Cardiac muscle cell (in vitro differentiated cells and primary cell): ENCODE measurements at places on chromosomes 5 and 9.

DNA sequence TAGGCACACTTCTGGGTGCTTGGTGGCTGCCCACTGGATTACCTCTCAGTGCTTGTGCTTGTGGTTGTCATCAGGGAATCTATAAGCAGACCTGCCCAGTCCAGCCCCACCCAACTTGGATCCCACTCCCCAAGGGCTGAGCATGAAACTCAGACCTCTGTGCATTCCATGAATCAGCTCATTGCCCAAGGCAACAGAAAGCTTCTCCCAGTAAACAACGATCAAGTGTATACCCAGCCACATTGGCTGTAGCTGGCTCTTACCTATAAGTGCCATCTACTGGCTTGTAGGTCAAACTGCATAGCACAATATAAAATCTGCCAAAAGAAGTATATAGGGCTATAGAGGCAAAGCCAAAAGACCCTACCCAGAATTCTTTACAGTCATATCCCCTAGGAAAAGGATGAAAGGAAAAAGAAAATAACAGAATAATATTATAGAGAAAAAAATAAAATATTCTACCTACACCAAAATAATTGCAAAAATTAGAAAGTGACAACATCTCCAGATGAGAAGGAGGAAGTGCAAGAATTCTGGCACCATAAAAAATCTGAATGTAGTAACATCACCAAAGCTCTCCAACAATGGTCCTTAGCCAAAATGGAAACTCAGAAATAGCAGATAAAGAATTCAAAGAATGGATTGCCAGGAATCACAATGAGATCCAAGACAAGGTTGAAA is 321.0 kb upstream of the TRPC7 start:
- peak; percentile 44 for DNase-seq

DNA sequence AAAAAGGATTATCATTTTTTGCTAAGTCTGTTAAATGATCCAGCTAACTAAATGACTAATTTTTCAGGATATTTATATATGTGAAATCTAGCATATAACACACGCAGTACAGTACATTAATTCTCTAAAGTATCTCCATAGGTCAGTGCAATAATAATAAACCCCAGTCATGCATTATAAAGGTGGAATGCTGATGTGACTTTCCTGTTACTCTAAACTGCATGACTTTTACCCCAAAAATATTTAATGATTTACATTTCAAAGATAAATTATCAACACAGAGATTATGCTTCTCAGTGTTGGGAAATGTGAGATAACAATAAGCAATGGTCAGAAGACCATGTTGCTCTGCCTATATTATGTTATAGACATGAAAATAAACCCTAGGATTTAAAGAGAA is 34.1 kb upstream of the PAM start:
- no peak for DNase-seq

DNA sequence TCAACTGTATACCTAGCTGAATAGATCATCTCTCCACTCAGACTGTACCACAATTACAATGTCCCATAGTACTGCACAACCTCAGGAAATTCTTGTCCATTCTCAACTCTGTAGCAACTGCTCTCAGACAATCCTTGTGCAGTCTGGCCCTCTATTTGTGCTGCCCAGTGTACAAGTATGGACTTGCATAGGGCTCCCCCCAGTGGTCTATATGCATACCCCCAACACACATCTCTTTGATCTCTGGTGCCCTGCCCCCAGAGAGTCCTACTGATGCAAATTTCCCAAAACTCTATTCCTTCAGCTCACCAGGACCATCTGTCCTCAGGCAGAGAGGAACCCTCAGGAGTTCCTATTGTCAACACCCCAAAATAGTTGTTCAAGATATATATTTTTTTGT is 205.3 kb downstream of the SLCO4C1 start:
- no peak for DNase-seq

- DNase-seq: no peak
Observed at GRCh38 chr9:36729906-36730305, 157.2 kb downstream of the MELK start.

- no peak for DNase-seq
Observed at GRCh38 chr9:33043671-33044070, 18.6 kb downstream of the DNAJA1 start.

- DNase-seq: no peak
Observed at GRCh38 chr5:115024922-115025321, 144.8 kb downstream of the TRIM36 start.

DNA sequence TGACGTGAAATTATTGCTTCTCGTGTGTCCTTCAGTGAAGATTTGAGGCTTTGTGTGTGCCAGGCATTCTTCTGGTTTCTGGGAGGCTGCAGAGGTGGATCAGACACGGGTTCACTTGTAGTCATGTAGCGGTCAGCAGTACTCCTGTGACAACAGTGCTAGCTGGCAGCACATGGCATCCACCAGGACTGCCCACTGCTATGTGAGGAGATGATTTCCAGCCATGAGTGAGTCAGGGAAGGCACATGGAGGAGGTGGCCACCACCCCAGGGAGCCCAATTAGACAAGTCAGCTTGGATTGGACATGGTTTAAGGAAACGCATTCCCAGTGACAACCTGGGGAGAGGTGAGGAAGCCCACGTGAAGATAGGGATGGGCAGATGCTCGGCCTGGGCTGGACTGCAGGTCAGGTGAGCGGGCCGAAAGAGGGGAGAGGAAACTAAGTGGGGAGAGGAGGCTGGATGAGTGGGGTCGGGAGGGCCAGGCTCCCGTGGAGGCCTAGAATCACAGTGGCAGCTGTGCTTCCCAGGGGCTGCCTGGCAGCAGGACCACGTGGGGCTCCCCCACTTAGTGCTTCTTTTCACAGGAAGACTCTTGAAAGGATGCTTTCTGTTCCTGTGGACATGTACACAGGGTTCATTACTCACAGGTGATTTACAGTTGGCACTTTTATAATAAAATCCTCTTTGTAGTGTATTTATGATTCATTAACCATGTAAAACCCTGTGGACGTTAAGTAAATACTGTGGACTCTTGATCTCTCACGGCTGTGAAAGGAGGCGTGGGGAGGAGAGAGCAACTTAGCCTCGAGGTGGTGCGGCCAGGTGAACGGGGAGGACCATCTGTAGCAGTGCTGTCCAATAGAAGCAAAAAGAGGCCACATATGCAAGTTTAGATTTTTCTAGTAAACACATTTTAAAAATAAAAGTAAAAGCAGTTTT is 80.0 kb upstream of the OTULINL start:
- no peak for DNase-seq

- DNase-seq: no peak
Observed at GRCh38 chr5:110150199-110150598, 460.5 kb downstream of the MAN2A1 start.

DNA sequence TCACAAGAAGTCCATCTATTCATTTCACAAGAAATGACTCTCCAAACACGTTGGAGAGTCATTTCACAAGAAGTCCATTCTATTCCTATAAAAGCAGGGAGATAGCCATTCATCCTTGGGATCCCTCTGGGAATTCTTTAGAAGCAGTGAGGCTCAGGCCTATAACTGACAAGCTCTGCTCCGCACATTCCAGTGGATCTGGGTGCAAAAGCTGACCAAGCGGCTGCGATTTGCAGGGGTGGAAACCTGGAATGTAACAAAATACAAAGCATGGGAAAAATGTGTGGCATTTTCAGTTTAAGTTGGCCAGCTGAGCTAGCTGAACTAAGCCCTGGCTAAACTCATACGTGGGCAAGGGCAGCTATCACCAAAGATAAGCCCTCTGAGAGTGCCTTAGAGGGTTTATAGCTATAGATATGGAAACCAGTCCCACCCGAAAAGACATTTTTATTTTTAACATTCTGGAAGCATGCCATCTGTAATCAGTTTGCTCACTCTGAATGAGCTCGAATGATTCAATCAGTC is 8.7 kb downstream of the TAS2R1 start:
- peak; percentile 92 for DNase-seq

GRCh38 chr9:5879419-5880181 is 11.1 kb upstream of the MLANA start:
- peak; percentile 77 for DNase-seq

DNA sequence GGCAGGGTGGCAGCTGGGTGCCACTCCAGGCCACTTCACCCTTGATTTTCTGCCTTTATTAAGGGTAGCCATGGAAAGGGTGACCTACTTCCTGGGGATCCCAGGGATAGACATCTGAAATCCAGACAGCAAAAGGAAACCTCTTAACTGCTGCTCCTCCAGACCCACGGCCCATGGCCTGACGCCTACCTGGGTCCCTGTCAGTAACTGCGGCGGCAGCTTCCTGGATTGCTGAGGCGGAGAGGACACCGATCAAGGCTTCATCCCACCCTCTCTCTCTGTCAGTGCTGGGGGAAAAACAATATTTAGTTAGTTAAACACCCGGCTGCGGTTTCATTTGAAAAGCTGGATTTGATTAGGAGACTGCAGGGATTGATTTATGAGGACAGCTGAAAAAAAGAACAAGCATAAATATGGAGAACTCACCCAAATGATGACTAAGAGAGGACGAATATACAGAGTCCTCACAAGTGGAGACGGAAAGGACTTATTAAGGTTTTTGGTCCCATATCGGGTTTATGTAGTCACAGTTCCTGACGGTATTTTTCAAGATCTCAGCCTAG is 158.7 kb upstream of the KLF4 start:
- DNase-seq: no peak

GRCh38 chr5:56302027-56302426 is 68.9 kb upstream of the ANKRD55 start:
- no peak for DNase-seq

GRCh38 chr9:76567086-76567485 is 108.1 kb downstream of the GCNT1 start:
- DNase-seq: no peak

- peak; percentile 18 for DNase-seq
Observed at GRCh38 chr9:17611342-17611741, 32.5 kb downstream of the SH3GL2 start.

GRCh38 chr5:83099001-83099400 is 21.7 kb downstream of the XRCC4 start:
- peak; percentile 32 for DNase-seq

- peak; percentile 95 for DNase-seq
Observed at GRCh38 chr5:73938280-73938937, 312.4 kb downstream of the ARHGEF28 start.

DNA sequence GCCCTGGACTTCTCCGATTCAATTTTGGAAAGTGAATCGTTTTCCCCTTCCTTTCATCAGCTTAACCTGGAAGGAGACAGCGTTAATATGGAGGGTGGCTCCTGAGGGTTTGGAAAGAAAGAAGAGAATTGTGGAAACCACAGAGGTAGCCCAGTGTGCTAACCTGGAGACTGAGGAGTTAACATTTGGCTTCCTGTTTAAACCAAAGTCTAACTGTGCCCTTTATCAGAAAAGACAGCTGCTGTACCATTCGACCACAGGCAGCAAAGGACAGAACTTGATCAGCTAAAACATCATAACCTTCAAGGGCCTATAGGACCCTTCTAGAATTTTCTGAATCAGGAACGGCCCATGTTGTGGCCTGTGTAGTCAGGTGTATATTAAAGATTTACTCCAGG is 735 bp downstream of the IDNK start:
- peak; percentile 13 for DNase-seq

GRCh38 chr5:93782978-93783377 is 41.6 kb upstream of the POU5F2 start:
- no peak for DNase-seq

- no peak for DNase-seq
Observed at GRCh38 chr9:134855231-134855899, 25.2 kb upstream of the FCN2 start.

DNA sequence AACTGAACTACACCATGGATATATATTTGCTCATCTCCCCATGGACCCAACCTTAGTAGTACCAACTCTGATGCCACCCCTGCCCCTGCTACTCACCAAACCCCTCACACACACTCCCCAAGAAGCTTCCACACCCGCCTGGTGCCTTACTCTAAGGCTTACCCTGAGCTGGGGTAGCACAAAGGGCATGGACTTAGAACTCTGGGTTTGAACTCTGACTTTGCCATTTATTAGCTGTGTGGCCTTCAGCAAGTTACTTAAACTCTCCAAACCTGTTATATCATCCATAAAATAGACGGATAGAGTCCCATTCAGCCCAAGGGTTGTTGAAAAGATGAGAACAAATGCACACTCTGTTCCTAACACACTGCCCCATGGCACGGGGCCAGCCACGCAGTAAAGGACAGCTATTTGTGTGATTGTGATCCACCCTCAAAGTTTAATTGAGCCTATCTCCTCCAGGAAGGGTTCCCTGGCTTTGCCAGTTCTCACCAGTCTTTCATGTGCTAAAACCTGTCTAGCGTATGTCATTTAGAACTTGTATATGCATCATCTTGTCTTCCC is 111.0 kb downstream of the KLHL3 start:
- no peak for DNase-seq

DNA sequence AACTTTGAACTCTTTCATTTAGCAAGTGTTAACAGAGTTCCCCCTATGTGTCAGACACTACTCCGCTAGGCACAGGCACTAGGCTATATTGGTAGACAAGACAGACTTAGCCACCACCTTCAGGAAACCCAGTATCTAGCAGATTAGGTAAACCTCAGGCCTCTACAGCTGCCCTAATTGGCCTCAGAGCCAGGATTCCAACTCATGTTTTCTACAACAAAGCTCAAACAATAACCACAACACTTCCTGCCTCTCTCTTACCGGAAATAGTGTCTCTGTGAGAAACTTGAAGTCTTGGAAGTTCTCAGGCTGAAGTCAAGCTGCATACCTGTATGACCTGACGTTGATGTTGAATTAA is 116.6 kb upstream of the SLC44A1 start:
- no peak for DNase-seq
